ENCODE measurements at places on chromosomes 2 and 18.

DNA sequence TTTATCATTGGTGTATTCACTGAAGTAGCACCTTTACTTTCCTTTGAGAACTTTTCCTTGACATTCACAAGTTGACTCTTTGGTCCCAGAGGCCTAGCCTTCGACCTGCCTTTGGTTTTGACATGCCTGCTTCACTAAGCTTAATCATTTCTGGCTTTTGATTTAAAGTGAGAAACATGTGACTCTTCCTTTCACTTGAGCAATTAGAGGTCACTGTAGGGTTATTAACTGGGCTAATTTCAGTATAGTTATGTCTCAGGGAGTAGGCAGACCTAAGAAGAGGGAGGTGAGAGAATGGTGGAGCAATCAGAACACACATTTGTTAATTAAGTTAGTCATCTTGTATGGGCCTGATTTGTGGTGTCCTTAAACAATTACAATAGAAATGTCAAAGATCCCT lies 1040.7 kb upstream of the SLC39A10 start:
- no peak for DNase-seq

GRCh38 chr2:221264318-221264717 lies 307.8 kb downstream of the EPHA4 start:
- DNase-seq, result no peak

DNA sequence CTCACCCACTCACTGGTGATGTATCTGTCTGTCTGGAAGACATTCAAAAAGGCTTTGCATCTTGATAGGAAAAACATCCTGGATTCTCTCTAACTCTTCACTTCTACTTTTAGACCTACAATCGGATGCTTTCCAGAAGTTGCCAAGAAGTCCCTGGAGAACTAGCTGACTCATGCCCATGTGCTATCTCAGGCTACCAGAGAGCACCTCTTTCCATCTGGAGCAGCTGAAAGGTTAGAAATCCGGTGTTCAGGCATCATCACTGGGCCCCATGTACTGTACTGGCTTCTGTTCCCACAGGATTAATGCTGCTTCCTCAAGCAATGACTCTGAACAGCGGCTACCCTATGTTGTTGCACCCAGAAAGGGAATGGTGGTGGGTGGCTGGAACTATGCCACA lies 259.0 kb downstream of the NBAS start:
- no peak for DNase-seq

DNA sequence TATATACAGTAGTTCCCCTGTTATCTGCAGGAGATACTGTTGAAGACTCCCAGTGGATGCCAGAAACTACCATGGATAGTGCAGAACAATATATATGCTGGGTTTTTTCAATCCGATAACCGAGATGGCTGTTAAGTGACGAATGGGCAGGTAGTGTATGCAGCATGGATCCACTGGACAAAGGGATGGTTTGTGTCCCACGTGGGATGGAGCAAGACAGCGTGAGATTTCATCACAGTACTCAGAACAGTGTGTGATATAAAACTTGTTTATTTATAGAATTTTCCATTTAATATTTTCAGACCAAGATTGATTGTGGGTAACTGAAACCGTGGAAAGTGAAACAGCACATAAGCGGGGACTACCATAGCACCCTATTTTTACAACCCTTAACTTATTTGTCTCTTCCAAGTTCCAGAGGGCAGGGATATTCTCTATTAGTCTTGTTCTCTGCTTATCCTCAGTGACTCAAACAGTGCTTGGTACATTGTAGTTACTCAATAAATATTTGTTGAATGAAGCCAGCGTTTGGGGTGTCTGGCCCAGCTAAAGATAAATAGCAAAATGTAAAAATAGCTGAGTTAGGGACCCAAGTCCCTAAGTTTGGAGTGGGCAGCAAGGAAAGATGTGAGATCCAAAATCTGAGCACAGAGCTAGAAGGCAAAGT lies 50.0 kb downstream of the RHBDD1 start:
- DNase-seq, result no peak

- no peak for DNase-seq
These were observed 24.5 kb downstream of the UGP2 start for GRCh38 chr2:63866009-63866709.

DNA sequence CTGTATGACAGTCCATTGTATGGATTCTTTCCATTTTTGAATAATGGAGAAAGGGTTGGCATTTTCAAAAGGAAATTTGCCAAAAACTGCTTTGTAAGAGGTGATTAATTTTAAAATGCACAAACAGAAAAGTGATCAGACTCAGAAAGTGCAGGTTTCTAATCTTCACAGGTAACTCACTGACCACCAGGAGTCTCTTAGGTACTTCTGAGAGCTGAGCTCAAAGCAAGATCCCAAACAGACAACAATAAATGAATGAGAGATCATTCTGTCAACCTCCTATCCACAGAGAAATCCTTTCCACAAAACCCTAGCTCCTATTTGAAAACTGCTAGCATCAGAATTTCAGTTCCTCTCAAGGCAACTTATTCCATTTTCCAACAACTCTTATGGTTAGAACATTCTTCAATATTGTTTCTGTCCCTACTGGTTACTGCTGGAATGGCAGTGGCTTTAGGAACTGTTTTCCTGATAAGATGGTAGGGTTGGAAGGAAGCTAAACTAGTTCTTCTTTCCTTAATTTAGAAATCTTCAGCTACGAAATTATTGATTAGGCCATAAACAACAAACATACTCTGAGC lies 20.6 kb upstream of the HAAO start:
- no peak for DNase-seq

DNA sequence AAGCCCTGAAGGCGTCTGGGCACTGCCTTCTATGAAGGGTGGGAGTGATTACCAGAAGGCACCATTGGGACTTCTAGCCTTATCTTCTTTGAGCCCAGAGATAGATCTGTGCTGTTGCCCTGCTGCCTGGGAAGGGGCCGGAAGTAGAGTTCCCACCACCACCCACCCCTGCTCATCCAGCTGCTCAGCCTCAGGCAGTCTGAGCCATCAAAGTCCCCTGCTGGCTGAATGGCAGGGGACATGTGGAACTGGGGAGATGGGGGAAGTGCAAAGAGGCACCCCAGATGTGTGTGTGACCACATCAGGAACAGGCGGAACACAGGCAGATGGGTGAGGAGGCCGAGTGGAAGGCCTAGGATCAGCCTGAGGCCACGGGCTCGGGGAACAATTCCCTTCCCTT lies 3.3 kb upstream of the WNT10A start:
- no peak for DNase-seq

DNA sequence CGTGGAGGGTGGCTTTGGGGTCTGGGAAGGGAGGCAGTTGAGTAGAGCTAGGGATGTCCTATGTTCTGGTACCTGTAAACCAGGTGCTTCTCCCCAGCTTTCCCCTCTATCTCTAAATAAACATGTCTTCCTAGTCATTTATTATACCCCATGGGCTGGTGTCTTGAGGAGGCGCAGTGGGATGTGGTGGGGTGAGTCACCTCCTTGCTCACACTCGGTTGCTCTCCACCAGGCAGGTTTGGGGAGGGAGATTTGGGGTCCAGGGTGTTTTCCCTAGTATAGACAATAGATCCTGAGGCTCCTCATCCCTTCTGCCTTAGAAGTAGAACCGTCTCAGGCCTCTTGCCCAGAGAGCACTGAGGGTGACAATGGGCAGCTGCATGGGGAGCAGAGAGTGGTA lies 5.1 kb downstream of the PSD4 start:
- DNase-seq, result peak; percentile 68

DNA sequence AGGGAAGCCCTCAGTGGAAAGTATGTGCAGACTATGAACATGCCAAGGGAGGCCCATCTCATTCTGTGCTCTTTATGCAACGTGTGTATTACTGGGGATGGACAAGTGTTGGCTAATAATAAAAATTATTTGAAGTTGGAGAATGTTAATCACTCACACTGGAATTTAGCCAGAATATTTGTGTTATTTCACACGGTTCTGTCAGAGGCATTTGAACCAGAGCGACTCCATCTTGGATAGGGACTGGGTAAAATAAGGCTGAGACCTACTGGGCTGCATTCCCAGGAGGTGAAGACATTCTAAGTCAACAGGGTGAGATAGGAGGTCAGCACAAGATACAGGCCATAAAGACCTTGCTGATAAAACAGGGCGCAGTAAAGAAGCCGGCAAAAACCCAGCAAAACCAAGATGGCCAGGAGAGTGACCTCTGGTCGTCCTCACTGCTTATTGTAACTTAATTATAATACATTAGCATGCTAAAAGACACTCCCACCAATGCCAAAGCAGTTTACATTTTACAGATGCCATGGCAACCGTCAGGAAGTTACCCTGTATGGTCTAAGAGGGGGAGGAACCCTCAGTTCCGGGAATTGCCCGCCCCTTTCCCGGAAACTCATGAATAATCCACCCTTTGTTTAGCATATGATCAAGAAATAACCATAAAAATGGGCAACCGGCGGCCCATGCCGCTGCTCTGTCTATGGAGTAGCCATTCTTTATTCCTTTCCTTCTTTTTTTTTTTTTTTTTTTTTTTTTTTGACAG lies 2.6 kb upstream of the FZD5 start:
- DNase-seq, result peak; percentile 35

DNA sequence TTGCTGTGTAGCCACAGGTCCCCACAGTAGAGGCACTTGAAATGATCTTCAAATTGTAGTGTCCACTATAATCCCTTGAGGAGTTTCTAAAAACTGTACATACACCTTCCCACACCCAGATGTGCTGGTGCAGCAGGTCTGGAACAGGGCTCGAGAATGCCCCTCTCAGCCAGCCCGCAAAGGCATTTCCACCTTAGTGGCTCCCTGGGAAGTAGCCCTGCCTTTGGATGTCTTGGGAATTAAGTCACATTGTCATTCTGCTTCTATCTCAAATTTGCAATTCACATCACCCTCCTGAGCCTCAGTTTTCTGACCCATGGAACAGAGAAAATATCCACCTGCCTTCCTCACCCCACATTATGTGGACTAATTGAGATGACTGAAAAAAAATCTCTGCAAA lies 44.3 kb upstream of the TCF7L1 start:
- DNase-seq, result no peak

GRCh38 chr2:99636144-99637034 lies 146.6 kb upstream of the REV1 start:
- DNase-seq, result no peak

DNA sequence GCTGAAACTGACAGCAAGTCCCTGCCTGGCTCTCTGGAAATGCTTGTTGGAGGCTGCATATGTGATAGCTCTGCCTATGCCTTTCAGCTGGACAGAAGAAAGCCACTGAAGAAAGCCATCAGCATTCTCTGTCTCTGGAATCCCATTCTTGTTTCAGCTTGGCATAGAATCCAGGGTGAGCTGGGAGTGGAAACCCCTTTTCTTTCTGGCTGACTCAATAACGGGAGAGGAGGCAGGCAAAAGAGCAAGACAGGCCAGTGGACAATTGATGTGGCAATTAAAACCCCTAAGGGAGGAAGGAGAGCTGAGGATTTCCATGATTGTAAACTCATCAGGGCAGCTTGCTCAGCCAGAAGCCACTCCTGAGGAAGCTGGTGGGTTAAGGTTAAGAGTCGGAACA lies 208.1 kb downstream of the CLIP4 start:
- DNase-seq, result no peak

- DNase-seq, result no peak
These were observed 112.1 kb upstream of the FHL2 start for GRCh38 chr2:105510761-105511528.

DNA sequence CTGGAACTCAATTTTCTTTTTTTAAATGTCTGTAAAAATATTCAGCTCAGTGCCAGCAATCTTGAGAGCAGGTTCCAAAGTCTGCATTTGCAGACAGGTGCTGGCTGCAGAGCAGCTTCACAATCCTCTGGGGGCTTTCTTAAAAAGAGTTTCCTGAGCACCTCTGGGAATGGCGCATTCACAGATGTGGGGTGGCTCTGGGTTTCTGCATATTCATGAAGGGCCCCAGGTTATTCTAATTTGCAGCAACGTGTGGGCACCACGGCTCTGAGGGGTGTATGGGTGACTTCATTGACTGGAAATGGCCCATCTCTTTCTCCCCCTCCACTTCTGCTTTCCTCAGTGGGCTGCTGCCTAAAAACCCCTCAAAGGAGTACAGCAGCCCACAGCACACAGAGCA lies 225.0 kb upstream of the APCDD1 start:
- no peak for DNase-seq

DNA sequence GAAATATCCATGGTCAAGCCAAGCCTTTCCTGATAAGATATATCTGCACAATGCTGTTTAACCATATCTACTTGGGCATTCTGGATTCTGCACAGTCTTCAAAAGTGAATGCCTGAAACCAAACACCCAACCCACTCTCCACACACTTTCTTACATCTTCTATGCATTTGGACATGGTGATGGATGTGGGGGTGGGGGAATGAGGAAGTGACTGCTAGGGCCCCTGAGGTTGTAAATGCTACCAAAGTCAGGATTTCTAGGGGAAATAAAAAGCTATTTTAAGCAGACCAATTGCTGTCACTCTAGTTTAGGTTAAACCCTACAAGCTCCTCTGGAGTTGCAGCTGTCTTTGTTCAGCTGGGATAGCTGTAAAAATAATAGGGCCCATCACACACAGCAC lies 26.7 kb upstream of the TGFA start:
- DNase-seq, result no peak

DNA sequence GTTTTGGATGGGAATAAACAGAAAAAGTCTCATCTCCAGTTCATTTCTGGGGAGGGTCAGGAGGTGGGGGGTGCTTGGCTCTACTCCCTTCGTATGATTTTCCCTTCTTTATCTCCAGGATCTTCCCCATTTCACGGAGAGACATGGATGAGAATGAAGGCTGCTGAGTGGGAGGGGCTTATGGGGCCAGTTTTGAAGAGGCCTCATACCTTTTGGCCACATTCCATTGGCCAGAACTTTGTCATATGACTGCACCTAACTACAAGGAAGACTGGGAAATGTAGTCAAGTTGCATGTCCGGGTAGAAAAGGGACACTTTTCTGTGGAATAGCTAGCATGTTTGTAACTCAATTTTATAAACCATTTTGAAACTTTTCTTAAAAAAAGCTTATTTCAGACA lies 117.6 kb downstream of the NEDD4L start:
- DNase-seq, result no peak

DNA sequence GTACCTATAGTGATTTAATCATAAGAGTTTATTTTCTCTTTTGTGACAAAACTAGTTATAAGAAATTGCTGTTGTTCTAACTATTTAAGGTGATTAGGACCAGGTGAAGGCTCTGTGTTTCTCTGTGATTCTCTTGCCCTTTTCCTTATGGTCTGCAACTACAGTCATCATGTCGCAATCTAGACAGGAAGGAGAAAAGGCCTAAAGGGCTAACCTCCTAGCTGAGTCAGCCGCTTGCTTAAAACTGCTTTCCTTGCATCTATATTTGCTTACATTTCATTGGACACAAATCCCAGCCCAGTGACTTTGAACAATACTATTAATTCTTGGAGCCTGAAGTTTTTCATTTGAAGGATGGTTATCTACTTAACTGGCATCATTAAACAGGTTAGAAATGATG lies 93.1 kb downstream of the PIK3C3 start:
- DNase-seq, result no peak

- no peak for DNase-seq
These were observed 120.0 kb upstream of the TRIB2 start for GRCh38 chr2:12596771-12597170.

GRCh38 chr2:173217116-173217840 lies 137.4 kb upstream of the CDCA7 start:
- no peak for DNase-seq

- DNase-seq, result no peak
These were observed 4.9 kb downstream of the GPR35 start for GRCh38 chr2:240629968-240630770.

Data from stimulated activated naive CD8-positive, alpha-beta T cell treated with anti-CD3 and anti-CD28 coated beads, Interleukin-15, Interleukin-2, amounts not matched to agents 100 U/mL and 50 U/mL, for 24 hours (primary cell).